ENCODE measurements at places on chromosomes 16 and 17.

GRCh38 chr16:55498101-55498500, 10.8 kb upstream of the LPCAT2 start:
- peak; percentile 60 for DNase-seq

DNA sequence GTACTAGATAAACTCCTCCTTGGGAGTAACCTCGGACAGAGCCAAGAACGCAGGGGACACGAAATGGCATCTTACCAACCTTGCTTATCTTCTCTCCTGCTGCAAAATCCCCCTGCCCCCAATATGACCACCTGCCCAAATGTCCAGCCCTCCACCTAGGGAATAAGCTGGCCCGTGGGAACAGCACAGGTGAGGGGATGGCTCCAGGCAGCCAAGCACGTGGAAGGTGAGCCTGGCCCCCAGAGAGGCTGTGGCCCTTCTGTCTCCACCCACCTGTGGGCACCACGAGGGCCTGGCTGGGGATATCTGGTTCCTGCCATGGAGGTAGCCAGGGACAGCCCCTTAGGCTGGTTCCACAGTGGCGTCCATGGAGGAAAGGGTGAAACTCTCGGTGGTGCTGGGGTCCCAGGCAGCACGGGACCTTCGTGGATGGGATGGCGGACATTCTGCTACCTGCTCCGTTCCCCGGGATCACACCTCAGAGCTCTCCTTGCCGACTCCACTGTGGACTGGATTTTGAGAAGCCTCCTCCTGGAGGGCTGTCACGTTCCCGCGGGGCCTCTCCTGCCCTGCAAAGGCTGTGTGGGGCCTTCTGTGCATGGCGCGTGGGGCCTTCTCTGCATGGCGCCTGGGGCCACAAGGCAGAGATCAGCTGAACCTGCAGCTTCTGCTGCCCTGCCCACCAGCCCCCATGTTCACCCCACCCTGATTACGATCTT, 388.5 kb upstream of the TNRC6C start:
- DNase-seq, result no peak

- no peak for DNase-seq
Measured at GRCh38 chr16:16871196-16871595, 492.3 kb downstream of the NPIPA7 start.

- DNase-seq, result peak; percentile 98
Measured at GRCh38 chr16:3123986-3124886, 10.6 kb upstream of the ZNF213 start.

- DNase-seq, result no peak
Measured at GRCh38 chr16:54605536-54606066, 319.0 kb upstream of the IRX3 start.

DNA sequence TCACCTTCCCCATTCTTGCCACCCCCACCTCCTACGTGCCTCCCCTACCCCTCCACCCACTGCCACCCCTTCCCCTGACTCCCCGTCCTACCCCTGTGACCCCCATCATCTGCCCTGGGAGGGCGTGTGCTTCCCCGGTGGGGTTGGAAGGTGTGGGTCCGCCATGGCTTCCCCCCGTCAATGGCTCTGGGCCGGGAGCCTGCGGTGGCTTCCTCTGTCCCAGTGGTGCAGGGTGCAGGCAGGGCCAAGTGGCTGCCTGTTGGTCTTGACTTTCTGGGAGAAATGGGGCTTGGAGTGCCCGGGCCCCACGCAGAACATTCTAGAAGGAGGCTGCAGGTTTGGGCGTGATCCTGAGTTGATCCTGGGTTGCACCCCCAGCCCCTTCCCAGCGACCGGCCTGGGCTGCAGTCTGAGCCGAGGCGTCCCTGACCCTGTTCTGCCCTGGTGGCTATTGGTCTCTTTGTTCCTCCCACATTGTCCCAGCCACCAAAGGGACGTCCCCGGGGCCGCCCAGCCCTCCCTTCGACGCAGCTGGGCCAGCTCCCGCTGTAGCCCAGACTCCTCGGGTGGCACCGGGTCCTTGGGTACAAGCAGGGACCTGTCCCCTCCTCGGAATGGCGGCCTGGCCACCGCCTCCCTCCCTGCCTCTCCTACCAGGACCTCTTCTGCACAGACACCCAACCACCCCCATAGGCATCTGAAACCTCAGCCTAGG, 25.7 kb downstream of the GSE1 start:
- no peak for DNase-seq

GRCh38 chr16:29821643-29822115, 1.4 kb downstream of the MVP start:
- peak; percentile 83 for DNase-seq

DNA sequence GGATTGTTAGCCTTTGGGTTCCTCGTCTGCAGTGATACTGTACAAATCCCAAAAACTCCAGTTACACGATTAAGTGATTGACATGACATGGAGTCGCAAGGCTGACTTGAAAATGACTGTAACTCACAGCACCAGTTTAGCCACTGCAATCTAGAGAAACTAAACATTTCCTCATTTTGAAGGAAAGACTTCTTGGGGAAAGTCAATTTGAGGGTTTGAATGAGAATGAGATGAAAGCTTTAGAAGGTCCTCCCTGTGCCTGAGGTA, 4.8 kb downstream of the BANP start:
- no peak for DNase-seq

DNA sequence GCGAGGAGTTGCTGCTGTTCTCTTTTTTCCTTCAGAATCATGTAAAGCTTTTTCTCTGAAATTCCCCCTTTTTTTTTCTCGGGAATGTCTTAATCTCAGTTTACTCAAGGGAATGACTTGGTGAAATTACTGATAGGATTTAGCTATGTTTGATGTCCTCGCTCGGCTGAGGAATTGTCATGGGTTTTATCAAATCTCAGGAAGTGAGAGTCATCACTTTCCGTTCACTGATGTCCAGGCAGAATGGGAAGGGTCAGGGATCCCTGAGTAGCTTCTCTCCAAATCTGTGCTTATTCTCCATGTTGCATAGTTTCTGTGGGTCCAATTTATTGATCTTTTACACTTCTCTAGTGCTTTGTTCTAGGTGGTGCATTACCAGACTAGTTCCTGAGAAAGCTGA, 6.3 kb downstream of the IGSF6 start:
- no peak for DNase-seq

DNA sequence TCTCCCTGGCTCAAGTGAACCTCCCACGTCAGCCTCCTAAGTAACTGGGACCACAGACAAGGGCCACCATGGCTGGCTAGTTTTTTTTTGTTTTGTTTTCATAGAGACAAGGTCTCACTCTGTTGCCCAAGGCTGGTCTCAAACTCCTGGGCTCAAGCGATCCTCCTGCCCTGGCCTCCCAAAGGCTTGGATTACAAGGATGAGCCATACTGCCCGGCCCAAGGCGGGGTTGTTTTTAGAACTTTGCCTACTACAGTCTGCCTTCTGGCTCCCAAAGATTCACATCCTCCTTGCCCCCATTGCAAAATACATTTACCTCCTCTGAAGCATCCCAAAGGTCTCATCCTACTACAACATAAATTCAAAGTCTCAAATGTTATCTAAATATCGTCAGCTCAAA, 49.5 kb upstream of the PHOSPHO1 start:
- DNase-seq, result peak; percentile 22

DNA sequence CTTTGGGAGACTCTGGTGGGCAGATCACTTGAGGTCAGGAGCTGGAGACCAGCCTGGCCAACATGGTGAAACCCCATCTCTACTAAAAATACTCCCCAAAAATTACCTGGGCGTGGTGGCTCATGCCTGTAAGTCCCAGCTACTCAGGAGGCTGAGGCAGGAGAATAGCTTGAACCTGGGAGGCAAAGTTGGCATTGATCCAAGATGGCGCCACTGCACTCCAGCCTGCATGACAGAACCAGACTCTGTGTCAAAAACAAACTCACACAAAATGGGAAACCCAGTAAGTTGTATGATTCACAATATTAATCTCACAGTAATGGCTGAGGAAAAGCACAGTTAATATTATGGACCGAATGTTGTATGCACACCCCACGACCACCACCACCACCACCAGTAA, 24.3 kb downstream of the WSB1 start:
- no peak for DNase-seq

DNA sequence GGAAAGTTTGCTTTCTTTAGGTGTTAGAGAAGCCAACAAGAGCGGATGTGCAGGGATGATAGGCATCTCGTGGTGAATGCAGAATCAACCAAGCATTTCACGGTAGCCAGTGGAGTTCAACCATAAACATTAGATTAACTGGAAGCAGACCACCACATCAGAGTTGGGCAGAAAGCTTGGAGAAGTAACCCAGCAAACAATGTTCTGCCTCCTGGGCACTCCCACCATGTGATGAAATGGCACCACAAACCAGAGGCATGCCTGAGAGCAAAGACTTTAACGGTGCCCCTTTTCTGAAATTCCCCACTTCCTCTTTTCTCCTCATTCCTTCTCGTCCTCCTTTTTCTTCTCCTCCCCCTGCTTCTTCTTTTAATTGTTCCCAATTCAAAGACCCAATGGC, 193.5 kb upstream of the ANKFN1 start:
- no peak for DNase-seq

- peak; percentile 54 for DNase-seq
Measured at GRCh38 chr17:11511696-11512095, 86.6 kb upstream of the DNAH9 start.

- DNase-seq, result peak; percentile 100
Measured at GRCh38 chr17:36545465-36546417, 1.0 kb downstream of the GGNBP2 start.

DNA sequence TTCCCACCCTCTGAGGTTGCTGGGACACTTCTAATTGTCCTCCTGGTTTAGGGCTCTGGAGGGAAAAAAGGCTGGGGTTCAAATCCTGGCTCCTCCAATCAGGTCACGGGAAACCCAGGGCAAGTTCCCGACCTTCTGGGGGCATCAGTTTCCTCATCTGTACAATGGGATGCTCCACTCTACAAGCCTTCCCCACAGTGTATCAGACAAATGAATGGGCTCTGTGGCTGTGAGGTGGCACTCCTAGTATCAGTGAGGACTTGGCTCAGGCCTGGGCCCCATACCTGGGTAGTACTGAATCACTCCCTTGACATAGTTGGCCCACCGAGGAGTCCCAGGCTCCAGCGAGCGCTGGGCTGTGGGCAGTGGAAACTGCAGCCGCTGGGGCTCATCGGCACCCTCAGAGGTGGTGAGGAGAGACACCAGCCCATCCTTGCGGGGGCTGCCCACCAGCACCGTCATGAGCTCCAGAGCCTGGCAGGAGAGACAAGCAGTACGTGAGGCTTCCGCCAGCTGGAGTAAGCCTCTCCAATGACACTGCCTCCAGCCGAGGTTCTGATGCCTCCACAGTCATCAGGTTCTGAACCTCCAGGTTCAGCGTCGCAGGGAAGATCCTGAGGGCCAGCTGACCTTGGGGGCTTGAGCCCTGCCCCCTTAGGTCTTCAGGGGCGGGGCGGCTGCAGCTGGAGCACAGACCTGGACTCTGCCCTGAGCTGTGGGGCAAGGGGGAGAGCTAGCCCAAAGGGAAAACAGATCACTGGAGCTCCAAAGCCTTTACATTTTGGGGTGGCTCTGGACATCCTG, 1.2 kb downstream of the GALK1 start:
- no peak for DNase-seq

- no peak for DNase-seq
Measured at GRCh38 chr17:52287611-52288010, 129.1 kb upstream of the CA10 start.

DNA sequence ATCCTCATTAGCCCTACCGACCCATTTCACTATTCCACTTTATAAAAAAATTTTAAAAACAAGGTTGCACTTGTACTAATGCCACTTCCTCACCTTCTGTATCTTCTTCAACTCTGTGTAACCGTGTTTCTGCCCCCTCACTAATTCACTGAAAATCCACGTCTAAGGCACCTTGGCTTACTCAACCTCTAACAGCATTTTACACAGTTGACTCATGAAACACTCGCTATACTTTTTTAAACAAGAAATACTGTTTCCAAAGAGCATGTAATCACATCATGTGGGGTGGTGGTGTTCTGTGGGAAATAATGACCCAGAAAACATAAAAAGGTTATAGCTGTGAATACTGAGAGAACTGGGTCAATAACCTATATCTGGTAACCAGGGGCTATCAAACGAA, 79.9 kb downstream of the NCOR1 start:
- DNase-seq, result no peak

GRCh38 chr17:77310336-77310735, 169.6 kb downstream of the SEC14L1 start:
- DNase-seq, result no peak

DNA sequence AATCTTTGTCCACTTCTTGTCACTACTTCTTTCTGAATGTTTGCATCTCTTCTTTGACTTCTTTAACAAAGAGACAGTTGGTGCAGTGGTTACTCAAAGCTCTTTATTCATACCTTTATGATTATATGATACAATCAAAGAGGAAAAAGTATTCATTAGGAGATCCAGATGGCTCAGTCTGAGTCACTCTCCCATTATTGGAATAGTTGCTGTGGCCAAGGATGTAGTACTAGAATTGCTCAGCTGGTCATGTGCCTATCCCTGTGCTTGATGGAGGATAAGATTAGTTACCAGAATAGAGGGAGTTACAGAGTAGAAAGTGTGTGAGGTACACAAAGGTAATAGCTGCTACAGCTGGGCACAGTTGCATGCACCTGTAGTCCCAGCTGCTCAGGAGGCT, 18.3 kb downstream of the BCAS3 start:
- no peak for DNase-seq

DNA sequence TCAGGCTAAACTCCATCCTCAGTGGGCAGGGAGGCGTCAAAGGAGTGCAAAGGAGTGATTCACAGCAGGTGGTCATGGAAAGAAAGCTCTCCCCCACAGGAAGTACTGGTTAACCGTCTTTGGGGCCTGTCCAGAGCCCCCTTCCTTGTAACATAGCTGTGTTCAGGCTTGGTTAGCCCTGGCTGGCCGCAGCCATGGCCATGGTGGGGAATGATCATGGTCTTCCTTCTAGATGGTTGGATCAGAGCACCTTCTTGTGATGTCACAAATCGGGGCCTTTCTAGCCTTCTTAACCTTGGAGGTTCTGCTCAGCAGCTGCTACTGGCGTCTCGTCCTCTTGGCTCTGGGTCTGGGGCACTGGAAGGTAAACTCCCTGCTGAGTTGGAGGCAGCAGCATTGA, 15.8 kb downstream of the NKD1 start:
- DNase-seq, result no peak

DNA sequence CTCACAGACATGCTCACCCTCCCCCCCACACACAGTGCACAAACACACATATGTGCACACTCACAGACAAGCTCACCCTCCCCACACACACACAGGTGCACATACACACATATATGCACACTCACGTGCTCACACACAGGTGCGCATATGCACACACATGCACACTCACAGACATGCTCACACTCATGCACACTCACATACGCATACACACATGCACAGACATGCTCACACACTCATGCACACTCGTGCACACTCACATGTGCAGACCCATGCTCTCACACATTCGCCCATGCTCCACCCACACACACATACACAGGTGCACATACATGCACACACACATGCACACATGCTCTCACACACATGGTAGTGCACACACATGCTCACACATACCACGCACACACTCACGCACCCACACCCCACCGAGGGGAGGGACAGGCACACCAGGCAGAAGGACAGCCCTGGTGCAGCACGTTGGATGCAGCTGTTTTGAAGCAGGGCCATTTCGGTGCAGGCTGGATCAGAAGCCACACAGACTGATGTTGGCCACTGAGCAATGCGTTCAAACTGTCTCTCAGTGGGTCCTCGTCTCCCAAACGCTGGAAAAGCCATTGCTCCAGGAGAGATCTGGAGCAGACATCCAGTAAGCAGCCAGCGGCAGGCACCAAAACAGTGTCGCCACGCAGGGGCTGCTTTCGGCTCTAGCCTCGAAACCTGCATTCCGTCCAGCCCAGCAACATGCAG, 86.2 kb upstream of the ZNF469 start:
- DNase-seq, result no peak

GRCh38 chr16:10624527-10624926, 44.1 kb upstream of the EMP2 start:
- peak; percentile 62 for DNase-seq
